ENCODE measurements at places on chromosomes 7 and 10.

DNA sequence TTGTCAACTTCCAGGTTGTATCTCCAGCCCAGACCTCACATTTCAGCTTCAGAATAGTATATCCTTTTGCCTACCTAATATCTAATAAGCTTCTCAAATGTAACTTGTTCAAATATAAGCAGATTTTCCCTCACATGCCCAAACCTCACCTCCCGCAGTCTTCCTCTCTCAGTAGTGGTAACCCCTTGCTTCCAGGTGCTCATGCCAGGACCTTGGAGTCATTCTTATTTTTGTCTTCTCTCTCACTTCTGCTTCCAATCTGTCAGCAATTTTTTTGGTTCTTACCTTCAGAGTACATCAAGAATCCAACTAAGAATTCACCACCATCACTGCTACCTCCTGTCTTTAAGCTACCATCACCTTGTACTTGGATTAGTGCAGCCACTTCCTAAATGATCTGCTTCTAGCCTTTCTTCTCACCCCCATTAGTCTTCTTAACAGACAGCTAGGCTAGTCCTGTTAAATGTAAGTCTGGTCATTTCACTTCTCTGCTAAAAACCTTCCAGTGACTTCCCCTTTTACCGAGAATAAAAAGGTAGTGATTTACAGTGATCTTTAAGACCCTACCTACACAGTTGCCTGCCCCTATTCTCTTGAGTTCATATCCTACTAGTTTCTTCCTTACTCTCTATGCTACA lies 14.0 kb downstream of the ANKIB1 start:
- DNase-seq, result no peak

GRCh38 chr10:126640401-126640800 lies 30.1 kb downstream of the C10orf90 start:
- DNase-seq, result no peak

- no peak for DNase-seq
Measured at GRCh38 chr10:75226095-75226494, 9.7 kb downstream of the COMTD1 start.

- no peak for DNase-seq
Measured at GRCh38 chr7:137820156-137820555, 26.6 kb downstream of the DGKI start.

- DNase-seq, result no peak
Measured at GRCh38 chr10:125107166-125107949, 53.0 kb downstream of the CTBP2 start.

DNA sequence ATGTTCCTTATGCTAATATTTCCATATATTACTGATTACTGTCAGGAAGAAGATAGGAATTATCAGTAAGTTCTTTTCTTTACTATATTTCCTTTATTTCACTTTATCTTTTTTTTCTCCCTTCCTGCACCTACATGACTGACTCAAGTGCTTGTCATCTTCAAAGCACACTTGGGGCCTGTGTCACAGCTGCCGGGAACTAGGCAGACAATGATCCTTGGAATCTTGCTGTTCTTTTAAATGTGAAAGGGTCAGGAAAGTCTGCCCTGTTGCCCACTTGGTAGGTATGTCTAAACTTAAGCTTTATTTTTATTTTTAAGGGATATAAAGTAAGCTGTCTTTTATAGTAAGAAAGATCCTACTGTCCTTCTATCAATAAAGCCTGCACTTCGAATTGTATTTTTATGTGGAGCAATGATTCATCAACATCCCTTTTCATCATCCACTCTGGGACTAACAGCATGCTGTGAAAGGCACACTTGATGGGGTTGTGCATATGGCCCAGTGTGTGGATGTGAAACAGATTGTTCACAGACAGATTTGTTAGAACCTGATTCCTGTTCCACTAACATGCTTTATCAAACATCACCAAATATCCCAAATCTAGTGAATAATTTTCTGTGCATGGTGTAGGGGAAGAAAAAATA lies 556.9 kb downstream of the DNAJB9 start:
- no peak for DNase-seq

GRCh38 chr10:32909456-32909855 lies 48.6 kb downstream of the ITGB1 start:
- DNase-seq, result no peak

DNA sequence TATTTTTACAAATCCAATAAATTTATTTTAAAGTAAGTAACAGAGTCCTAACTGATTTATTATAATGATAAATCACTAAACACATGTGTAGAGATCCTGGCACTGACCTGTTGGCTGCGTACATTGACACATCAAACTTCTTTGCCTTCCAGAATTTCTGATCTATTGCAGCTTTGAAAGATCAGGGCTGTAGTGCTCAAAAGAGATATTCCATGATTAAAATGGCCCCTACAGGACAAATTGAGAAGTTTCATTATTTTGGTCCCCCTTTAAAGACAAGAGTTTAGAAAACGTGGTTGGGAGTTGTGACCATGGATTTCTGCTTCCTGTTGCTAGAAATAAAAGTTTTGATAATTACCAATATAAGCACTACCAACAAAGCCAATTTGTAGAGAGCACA lies 87.7 kb upstream of the PDK4 start:
- peak; percentile 17 for DNase-seq

DNA sequence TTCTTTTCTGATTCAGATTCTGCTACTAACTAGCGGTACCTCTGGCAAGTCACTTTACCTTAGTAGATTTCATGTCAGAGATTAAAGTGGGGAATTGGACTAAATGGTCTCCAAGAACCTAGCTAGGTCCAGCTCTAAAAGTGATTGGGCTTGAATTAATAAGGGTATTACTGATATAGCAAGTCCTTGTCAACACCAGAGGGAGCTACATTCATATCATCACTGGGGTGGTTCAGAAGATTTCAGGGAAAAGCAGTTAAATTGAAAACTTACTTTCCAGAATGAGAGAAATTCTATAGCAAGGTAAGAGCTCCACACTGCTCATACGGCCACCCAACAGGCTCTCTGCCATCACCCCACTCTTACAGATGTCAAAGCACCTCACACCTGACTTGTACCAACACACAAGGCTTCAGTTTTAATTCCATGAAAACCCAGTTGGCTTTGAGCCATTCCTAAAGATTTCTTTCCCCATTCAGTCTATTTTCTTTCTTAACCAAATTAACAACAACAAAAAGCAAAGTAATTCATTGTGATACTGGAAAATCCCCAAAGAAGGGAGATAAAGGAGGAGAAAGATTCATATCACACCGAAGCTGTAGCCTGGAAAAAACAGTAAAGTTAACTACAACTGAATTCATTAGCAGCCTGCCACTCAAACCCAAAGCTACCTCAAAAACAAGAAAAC lies 38.0 kb upstream of the SPOCK2 start:
- peak; percentile 41 for DNase-seq

GRCh38 chr7:17530244-17530643 lies 231.8 kb downstream of the AHR start:
- DNase-seq, result no peak

DNA sequence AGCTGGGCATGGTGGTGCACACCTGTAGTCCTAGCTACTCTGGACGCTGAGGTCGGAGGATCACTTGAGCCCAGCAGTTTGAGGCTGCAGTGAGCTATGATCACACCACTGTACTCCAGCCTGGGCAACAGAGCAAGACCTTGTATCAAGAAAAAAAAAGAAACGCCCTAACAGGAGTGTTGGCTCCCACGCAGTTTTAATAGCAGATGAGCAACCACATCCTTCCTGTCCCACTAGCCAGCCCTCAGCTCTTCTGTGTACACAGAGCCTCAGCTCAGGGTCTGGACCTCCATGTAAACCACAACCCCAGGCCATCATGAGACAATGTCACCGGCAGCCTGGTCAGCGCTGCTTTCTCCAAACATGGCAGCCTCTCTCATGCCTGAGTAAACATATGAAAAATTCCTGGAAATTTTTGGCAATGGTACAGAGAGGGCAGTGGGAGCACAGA lies 108.2 kb downstream of the PIP4K2A start:
- DNase-seq, result peak; percentile 88

DNA sequence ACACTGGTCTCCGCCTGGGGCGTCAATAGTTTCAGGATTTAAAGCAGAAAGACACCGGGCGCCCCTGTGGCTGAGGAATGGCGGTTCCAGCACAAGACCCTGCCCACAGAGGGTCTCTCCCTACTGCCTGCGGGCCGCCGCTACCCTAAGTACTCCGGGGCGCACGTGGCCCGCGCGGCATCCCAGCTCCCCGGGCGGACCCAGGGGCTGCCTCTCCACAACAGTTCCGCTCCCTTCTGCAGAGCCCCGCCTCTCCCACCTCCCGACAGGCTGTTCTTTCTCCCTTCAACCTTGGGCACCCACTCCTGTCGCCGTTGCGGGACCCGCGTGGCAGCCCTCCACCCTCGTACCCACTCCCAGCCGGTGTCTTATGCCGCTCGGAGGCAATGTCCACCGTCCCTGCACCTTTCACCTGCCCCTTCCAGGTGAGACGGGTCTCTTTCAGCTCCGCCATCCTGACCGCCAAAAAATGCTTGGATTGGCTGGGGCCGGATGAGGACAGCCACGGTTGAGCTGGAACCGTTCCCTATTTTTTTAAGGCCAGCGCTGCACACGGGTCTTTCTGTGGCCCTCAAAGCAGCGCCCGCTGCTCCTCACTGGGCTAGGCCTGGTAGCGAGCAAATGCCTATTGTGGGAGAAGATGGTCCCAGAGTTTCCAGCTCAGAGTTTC lies 1.6 kb upstream of the NKX2-3 start:
- DNase-seq, result no peak

DNA sequence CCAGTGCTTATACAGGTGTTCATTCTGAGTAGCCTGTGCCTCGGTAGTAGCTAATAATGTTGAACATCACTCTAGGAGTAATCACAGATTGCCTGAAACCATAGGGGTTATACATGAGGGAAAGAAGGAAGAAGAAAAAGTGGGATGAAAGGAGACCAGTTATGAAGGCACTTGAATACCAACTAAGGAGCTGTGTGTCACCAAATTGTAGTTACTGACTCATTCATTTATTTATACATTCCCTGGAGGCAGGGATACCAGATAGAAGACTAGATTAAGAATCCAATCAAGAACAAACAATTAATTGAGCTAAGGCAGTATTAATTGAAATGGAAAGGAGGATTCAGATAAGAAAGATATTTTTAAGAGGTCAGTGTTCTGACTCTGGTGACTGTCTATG lies 129.6 kb upstream of the PRPS1L1 start:
- DNase-seq, result no peak

DNA sequence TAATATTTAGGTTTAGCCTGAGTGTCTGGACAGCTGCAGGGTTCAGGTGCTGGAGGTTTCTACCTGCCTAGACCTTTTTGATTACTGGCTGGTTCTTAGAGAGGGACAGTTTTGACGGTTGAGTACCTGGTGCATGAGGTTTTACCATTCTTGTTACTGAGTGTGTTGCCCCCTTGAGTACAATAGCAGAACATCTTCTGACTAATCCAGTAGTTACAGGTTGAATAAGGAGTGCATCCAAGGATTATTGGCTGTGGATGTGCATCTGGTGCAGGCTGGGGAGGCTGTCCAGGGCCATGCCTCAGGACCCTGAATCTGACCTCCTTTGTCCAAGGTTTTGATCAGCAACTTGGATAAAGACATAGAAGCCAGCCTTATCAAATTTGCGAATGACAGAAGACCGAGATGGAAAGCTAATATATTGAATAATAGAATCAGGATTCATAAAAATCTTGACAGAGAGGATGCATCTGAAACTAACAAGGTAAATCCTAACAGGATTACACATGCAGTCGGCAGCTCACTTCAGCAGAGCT lies 23.1 kb downstream of the PLPP4 start:
- DNase-seq, result no peak

DNA sequence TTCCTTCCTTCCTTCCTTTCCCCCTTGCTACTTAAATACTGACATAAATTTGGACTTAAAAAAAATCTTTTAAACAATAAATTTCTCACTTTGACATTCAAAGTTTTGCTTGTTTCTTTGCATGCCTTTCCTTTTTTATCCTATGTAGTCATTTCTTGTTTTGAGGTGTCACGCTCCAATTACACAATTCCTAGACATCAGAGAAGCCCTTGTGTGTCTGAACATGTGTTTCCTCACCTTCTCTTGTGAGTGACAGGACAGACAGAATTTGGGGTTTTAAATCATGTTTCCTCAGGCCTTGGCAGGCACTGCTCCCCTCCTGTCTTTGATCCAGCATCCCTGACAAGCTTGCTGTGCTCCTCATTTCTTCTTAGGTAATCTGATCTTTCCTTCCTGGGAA lies 91.3 kb downstream of the CYTH3 start:
- peak; percentile 29 for DNase-seq

GRCh38 chr7:34869057-34869456 lies 168.2 kb downstream of the DPY19L1 start:
- DNase-seq, result no peak

GRCh38 chr10:79324032-79324695 lies 23.1 kb upstream of the PPIF start:
- DNase-seq, result peak; percentile 32

GRCh38 chr10:79394664-79395063 lies 47.4 kb downstream of the PPIF start:
- no peak for DNase-seq

DNA sequence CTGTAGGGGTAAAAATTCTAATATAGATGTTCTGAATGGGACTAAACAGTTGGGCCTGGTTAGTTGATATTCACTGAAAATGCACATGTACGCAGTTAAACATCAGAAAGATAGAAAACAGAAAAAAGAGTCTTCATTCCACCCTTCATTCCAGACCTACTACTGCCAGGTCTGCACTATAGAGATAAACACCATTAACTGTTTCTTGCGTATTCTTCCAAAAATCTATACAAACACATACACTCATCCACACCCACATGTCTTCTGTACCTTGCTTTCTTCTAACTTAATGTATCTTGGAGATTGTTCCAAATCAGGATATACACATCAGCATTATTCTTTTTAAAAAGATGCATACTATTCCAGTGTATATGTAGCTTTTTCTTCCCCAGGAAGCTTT lies 13.9 kb upstream of the CLEC2L start:
- DNase-seq, result no peak

DNA sequence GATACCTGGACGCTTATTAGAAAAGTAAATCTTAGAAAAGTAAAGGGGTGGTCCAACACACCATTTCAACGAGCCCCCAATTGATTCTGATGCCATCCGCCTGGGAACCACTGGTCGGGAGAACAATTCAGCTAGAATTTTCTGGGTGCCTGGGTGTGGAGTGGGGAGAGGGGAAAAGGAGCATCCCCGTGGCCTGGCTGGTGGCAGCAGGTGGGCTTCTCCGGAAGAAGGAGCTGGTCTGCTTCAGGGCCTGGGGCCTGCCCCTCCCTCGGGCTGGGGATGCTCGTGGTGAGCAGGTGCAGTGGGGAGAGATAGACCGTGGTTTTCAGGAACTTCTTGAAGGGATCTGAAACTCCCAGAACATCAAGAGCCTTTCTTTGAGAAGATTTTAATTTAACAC lies 39.9 kb upstream of the DUSP5 start:
- no peak for DNase-seq

- DNase-seq, result no peak
Measured at GRCh38 chr7:142481548-142481947, 223.7 kb upstream of the PRSS58 start.

- DNase-seq, result no peak
Measured at GRCh38 chr10:132482090-132482800, 55.3 kb upstream of the INPP5A start.

- DNase-seq, result no peak
Measured at GRCh38 chr10:314381-314780, 179.1 kb downstream of the ZMYND11 start.

DNA sequence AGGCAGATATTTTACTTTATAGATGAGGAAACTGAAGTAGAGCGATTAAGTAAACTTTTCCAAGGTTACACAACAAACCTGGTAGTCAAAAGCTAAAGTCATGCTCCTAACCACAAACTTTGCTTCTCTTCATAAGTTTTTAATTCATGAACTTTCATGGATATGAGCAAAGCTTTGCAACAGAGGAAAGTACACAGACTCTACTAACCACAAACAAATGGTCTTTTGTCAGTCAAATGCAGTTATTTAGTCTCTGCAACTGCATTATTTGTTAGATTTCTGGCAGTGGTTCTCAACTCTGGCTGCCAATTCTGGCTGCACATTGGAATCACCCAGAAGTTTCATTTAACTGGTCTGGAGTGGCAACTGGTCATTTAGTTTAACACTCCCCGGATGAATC lies 140.6 kb upstream of the TMEM168 start:
- DNase-seq, result peak; percentile 24
